ENCODE measurements at places on chromosomes 1 and 21.

DNA sequence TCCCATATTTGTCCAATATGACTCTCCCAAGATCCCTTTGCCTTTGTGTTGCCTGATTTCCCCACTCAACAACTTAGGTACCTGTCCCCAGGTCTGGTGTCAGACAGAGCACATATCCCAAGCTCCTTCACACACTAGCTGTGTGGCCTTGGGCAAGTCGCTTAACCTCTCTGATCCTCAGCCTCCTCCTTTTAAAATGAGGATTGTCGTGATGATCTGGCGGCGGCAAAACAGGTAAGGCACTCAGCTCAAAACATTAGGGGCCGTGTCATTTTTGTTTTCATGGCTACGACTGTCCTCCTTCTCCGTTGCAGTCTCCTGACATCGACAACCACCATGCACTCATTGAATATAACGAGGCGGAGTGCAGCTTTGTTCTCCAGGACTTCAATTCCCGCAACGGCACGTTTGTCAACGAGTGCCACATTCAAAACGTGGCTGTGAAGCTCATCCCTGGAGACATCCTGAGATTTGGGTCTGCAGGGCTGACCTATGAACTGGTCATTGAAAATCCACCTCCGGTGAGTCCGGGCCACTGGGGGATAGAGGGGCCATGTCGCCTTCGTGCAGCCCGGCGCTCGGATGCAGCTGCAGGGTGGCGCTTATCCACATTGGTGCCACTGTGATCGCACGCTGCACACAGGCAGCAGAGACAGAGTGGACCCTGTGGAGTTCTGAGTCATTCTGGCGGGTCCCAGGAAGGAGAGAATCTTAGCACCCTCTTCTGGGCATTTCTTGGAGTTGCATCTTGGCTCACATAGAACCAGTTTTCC, 25.2 kb downstream of the FHAD1 start:
- DNase-seq: no peak

DNA sequence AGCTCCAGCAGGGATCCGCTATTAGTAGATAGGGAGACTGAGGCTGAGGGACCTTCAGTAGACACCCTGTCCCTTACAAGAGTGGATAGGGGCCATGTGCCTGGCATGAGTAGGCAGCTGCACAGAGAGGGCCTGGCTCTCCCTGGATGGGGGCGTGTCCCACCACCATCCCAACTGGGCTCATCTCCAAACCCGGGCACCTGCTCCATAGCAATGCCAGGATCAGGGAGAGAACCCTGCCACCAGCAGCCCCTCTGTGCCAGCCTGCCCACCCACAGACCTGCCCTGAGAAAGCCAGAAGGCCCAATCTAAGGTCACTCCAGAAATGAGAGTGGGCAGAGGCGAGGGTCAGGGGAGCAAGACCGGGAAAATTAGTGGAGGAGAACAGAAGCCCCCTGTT, 121.3 kb downstream of the GRIK3 start:
- DNase-seq: no peak

GRCh38 chr1:90943966-90944365, 77.9 kb downstream of the ZNF644 start:
- DNase-seq: no peak

DNA sequence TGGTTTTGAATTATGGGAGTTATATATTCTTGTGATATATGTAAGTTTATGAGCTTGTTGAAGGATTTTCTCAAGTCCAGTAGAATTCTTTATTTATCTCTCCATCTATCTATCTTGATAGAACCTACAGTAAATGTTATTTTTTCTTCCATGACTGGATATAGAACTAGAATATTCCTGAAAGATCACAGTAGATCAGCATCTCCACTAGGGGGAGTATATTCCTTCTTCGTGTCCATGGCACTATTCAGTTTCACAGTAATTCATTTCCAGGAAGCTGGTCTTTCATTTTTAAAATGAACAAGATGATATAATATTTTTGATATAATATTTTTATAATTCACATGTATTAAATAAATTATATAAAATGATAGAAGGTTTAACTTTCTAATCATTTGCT, 18.8 kb downstream of the TMPRSS15 start:
- DNase-seq: no peak

GRCh38 chr1:212771341-212771740, 20.2 kb downstream of the NSL1 start:
- no peak for DNase-seq

- DNase-seq: no peak
Observed at GRCh38 chr1:55209247-55209646, 5.9 kb downstream of the USP24 start.

GRCh38 chr1:212975111-212975918, 25.0 kb downstream of the VASH2 start:
- DNase-seq: no peak

DNA sequence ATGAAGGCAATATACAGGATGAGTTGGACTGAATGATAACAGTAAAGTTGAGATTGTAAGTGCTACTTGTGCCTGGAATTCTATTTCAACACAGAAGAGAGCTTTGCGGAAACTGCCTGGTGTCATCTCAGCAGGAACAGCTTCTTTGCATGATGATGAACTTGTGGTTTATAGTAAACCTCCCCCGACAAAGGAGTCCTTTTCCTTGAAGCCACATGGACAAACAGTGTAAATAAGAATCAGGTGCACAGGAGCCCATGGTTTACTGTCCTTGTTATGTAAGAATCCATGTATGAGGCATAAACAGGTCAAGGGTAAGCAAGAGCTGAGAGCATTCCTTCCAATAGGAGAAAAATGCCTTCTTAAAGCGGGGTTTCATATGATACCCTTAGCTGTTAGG, 66.2 kb downstream of the PCNX2 start:
- DNase-seq: no peak

- DNase-seq: no peak
Observed at GRCh38 chr1:32619701-32620485, 30.5 kb downstream of the ZBTB8OS start.

DNA sequence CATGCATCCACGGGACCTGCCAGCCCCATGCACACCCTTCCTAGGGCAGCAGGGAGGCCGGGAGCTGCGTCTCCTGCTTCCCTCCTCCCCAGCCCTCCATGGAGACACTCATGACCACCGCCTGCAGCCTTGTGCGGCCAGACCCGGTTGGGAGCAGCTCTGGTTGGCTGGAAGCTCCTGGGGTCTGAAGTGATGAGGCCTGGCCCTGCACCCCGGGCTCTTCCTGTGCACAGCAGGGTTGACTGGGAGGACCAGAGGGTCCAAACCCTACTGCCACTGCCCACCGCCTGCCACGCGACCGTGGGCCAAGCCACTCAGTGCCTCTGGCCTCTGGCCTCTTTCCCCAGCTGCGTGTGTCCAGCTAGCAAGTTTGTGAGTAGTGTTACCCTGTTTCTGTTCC, 111.1 kb upstream of the COL6A1 start:
- DNase-seq: no peak

DNA sequence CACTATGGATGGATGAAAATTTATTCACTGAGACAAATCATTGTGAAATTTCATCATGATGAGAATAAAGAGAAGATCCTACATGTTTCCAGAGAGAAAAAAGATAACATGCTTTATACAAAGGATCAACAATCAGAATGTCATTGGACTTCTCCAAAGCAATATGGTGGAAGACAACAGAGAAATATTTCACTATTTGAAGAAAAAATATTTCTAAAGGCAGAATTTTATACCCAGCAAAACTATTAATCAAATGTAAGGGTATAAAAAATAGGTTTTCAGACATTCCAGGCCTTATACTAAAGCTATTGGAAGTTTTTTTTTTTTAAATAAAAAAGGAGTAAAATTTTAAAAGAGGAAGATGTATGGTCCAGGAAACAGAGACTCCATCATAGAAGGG, 100.6 kb upstream of the OLIG2 start:
- DNase-seq: no peak

DNA sequence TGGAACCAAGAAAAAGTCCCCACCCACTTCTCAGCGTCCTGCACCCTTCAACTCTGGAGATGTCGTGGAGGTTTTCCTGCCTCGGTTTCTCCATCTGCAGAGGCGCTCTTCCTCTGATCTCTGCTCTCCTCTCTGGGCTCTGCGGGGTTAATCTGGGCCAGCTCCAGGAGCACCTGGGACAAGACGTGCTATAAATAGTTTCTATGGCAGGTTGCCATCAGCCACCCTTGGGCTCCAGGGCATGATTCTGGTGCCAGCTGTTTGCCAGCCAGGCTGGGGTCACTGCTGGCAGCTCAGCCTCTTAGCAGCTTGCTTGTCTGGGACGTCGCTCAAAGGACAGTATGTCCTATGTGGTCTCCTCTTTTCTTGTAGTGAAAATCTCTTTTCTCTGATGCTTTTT, 137.1 kb downstream of the ACTL8 start:
- DNase-seq: no peak

DNA sequence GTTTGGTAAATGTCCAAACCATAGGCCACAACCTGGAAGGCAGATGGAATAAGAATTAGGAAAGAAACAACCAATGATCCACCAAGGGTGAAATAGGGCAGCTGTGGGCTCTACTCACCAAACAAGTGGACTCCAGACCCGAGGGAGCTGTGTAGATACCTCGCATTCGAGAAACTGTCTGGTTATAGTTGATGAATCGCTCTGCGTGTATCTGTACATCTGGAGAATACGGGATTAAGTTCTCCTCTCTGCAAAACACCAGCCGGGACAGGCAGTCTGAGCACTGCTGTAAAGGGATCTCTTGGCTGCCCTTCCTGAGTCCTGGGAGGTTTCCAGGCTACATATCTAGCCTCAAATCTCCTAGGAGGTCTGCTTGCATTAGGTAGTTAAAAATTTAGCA, 9.4 kb upstream of the UBR4 start:
- no peak for DNase-seq

GRCh38 chr21:39020751-39021477, 162.3 kb downstream of the PSMG1 start:
- DNase-seq: no peak

GRCh38 chr1:81420760-81421159, 380.0 kb upstream of the ADGRL2 start:
- no peak for DNase-seq

DNA sequence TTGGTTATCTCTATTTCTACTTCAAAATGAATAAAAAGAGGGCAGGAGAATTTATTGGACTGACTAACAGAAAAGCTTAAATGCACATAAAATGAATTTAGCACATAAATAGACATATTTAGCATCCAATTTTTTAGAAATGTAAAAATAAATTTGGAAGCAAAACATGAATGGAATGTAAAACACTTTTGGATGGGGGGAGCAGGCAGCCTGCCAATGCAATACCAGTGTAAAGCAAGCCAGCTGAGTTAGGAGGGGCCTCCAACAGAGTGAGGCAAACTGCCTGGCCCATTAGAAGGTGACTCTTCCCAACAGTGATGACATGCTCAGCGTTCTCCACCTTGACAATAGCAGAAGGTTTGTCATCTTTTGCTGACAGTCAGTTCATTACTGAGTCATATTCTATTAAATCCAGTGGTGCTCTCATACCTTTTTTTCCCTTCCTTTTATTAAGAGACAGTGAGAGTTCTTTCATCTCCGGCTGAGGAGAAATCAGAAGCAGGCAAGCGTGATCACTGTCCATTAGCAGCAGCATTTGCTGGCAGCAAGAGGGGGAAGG, 19.5 kb upstream of the EXO1 start:
- no peak for DNase-seq

DNA sequence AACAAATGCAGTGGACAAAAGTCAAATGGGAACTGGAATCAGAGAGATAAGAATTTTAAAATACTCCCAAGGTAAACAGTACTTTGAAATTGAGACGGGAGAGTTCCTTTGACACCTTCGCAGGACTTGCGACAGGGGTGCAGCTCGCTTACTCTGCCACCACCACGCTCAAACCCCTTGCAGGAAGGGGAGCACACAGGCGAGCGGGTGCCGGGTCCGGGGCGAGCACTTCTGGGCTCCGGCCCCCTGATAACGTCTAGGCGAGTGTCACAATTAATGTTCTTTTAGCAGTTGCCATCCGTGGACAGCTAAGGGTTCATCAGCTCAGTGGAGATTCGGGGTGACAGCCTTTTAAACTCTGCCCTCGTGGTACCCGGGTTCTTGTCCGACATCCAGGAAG, 37.4 kb downstream of the CLDN17 start:
- DNase-seq: no peak

GRCh38 chr21:25493722-25494121, 113.6 kb downstream of the MRPL39 start:
- DNase-seq: no peak

GRCh38 chr1:112715264-112716053, at the start of gene PPM1J:
Gene PPM1J, minus strand, starts transcription at chr1:112715332. Its CDS starts 31 bp downstream, at chr1:112715301.
- peak; percentile 92 for DNase-seq

DNA sequence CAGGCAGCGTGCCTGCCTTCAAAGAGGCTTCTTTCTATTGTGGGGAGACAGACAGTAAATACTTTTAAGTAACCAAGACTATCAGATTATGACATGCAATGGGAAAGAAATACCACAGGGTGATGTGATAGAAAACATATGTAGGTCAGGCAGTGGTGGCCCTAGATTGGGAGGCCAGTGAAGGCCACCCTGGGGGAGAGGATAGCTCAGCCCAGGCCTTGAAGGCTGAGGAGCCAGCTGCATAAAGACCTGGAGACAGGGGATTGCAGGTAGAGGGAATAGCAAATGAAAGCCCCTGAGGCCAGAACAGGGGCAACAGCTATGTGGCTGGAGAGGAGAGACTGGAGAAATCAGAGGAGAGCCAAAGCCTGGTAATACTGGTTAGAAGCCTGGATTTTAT, 4.0 kb downstream of the SOX13 start:
- DNase-seq: no peak

GRCh38 chr21:43364851-43365424, 62.0 kb downstream of the SIK1 start:
- DNase-seq: no peak

GRCh38 chr1:247286134-247286670, 30.3 kb downstream of the VN1R5 start:
- DNase-seq: no peak

DNA sequence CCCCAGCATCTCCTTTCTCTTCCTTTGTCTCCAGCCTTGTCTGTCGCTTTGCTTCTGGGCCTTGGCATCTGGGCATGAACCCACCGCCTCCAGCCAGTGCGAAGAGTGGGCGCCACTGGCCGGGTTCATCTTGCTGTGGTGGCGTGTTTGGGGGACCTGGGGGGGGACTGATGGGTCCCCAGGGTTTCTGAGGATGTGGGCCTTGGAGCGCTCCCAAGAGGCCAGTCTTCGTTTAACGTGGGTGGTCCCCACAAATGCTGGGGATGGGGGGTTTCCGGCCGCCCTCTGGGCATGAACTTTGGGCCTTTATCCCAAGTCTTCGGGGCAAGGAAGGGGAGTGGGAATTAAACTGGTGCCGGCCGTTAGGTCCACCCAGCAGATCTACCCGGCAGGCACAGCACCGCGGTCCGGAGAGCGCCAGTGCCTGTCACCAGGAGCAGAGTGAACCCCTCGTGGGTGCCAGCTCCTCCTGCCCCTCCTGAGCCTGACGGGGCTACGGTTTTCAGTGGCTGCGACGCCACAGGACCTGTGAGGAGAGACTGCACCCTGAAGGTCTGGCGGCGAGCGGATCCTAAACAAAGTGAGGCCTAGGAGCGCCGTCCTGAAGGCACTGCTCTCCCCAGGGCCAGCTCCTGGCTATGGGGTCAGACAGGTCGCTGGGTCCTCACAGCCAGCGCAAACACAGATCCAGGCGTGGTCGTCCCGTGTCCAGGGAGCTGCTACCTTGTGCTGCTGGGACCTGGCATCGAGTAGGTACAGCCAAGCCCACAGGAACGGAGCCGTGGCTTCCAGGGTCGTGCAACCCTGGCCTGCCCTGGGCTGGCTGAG, 12.1 kb upstream of the C1orf174 start:
- DNase-seq: no peak

All from effector CD4-positive, alpha-beta T cell (primary cell).